ENCODE measurements at places on chromosomes 5 and 9.

DNA sequence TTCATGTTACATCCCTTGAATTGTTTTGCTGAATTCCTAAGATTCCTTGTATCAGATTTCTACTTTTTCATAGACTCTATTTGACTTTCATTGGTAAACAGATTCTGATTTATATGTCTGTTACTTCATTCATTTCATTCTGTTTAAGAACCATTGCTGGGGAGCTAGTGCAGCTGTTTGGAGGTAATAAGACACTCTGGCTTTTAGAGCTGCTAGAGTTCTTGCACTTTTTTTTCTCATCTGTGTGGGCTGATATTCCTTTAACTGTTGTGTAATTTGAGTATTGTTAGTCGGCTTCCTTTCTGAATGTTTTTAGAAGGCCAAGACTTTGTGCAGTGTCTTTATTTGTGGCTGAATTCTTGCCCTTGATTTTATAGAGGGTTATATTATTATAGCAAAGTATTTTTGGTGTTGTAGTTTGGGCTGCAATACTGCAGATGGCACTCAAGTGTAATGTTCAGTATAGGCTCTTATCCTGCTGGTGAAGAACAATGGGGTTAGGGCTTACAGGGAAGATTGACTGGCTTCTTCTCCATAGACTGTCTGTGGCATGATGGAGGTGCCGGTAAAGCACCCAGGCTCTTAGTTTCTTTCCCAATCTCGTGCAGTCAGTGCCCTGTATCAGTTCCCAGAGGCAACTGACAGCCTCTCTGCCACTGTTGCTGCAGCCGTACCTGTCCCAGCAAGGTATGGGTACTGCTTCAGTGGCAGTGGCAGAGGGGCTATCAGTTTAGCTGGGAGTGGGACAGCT is 162.2 kb downstream of the OXCT1 start:
- DNase-seq: no peak

DNA sequence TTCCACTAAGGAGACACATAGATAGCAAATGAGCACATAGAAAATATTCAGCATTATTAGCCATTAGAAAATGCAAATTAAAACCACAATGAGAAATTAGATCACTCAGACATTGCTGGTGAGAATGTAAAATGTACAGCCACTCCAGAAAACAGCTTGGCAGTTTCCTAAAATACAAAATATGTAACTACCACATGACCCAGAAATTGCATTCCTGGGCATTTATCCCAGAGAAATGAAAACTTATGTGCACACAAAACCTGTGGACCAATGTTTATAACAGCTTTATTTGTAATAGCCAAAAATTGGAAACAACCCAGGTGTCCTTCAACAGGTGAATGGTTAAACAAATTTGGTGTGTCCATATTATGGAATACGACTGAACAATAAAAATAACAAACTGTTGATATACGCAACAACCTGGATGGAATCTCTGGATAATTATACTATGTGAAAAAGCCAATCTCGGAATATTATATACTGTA is 34.8 kb upstream of the SHC3 start:
- DNase-seq: no peak

DNA sequence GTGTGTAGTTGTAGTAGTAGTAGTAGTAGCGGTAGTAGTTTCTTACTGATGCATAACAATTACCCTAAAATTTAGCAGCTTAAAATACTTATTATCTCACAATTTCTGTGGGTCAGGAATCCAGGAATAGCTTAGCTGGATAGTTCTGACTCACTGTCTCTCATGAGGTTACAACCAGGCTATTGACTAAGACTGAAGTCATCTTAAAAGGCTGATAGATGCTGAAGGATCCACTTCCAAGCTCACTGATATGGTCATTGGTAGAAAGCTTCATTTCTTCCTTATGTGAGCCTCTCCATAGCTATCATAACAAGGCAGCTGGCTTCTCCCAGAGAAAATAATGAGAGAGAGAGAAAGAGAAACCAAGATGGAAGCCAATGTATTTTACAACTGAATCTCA is 147.5 kb upstream of the FBXL17 start:
- DNase-seq: no peak

GRCh38 chr5:96785326-96786109 is 22.2 kb downstream of the ERAP1 start:
- peak; percentile 52 for DNase-seq

DNA sequence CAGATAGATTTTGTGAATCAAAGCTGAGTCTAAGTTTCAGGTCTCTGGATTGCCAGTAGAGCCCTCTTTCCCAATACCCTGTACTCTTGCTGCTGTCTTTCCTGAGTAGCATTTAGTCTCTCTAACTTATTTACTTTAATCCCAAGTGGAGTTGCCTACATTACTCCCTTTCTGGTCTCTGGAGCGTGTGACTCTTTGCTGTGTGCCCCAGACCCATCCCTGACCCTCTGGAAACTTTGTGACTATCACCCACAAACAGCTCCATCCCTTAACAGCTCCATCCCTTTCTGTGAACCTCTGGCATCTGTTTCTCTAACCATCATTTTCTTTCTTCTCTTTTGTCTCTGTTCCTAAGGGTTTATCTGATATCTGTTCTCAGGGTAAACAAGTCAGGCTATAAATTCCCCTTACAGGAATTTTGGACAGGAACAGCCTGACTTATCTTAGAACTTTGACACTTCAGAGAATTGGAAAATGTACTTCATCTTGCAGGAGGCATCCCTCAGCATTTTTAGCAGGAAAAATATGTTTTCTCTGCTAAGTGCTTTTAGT is 1167.1 kb upstream of the SEMA6A start:
- no peak for DNase-seq

DNA sequence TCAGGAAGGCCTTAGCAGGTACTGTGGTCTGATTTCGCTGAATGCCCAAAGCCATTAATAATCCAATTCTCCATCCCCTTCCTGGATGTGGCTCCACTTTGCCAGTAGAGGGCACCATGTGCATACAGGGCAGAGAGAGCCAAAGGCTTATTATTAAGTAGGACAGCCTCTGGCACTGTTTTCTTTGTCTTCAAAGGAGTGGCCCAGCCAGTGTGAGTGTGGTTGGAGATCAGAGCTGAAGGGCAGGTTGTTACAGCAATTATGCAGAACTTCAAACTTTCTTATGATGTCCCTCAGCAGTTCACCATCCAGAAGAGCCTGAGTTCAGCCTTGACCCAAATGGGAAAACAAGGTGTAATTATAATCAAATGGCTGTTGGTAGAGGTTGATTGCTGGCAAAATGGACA is 38.6 kb upstream of the CEMIP2 start:
- peak; percentile 66 for DNase-seq

GRCh38 chr5:109173036-109173794 is 236.6 kb downstream of the PJA2 start:
- no peak for DNase-seq

- no peak for DNase-seq
Measured at GRCh38 chr5:108687595-108688200, 60.0 kb upstream of the FER start.

GRCh38 chr9:99114049-99114440 is 9.1 kb downstream of the TGFBR1 start:
- DNase-seq: no peak

DNA sequence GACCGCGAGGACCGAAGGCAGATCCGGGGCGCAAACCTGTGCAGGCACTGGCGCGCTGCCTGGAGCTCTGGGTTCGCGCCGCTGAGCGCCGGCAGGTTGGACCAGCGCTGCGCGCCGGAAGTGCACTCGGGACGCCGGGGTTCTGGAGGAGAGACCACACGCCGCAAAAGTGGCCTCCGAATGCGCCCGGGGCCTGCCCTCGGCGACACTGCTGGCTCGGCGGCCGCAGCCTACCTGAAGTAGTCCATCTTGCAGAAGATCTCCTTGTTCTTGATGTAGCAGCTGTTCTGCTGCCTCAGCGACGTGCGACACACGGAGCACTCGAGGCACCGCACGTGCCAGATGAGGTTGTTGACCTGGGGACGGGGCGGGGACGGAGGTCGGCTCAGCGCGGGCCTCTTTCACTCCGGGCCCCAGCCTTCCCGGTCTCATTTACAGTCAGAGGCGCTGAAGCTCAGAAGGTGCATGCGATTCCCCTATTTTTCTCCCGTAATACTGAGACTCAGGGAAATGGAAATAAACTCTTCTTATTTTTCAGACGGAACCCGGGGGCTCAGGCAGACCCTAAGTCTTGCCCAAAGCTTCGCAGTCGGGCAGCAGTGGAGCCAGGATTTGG is 2.5 kb downstream of the LHX6 start:
- DNase-seq: no peak

GRCh38 chr5:51377151-51378060 is 5.8 kb upstream of the ISL1 start:
- no peak for DNase-seq

- no peak for DNase-seq
Measured at GRCh38 chr5:3186736-3187405, 408.8 kb upstream of the IRX1 start.

DNA sequence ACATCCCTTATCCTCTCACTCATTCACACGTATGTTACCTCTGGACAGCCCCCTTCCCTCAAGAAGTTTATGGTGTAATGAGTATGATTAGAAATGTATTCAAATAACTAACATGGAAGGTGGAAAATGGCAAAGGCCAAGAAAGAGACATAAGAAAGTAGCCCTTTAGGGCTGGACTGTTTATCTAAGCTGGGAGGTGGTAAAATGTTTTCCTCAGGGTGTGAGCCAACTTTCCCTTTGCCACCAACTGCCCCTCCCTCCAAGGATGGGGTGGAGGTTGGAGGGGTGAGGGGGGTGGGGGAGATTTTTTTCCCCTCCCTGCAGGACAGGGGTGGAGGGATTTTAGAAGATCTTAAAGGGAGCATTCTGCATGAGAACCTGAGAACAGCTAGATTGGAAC is 8.2 kb downstream of the SLC45A2 start:
- DNase-seq: no peak

GRCh38 chr5:60473654-60474053 is 226.3 kb downstream of the DEPDC1B start:
- no peak for DNase-seq

DNA sequence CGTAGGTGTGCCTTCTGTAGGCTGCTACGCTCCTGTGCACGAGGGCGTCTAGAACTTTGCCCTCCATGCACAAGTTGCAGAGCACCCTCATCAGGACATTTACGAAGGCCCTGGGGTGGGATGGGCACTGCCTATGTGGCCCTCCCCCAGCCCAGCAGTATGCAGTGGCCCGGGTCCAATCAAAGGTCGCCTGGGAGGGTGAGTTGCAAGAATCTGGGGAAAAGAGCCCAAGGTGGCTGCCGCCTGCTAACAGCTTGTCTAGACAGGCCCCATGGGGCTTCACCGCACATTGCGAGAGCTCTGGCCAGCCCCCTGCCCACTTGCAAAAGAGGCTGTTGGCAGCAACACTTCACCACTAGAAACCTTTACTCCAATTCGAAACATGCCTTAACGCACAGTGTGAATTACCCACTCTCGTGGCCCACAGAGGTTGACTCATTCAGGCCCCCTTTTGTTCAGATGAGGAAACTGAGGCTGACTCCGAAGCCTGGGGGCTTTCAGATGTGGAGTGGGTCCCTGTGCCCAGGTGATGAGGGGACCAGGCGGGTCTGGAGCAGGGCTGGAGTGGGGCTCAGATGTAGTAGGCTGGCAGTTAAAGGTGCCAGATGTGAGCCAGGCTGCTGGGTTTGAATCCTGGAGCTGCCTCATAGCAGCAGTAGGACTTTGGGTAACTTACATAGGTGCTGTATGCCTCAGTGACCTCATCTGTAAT is 31.8 kb upstream of the IL17B start:
- no peak for DNase-seq

DNA sequence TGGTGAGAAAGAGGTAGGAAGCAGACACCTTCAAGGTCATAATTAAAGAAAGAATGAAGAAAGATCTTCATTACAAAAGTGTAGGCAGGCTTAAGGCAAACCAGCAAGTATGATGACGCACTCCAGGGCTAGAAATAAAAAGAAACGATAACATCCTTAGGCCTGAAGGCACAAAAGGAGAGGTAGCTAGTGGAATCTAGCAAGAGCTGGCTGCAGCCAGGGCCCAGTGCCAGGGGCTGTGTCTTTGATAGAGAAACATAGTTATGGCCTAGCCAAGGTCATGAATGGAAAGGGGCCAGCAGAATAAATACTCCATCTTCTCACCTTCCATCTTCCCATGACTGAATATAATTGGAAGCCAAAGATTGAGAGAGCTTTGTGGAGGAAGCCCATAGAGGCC is 6.8 kb upstream of the SH3TC2 start:
- DNase-seq: no peak

DNA sequence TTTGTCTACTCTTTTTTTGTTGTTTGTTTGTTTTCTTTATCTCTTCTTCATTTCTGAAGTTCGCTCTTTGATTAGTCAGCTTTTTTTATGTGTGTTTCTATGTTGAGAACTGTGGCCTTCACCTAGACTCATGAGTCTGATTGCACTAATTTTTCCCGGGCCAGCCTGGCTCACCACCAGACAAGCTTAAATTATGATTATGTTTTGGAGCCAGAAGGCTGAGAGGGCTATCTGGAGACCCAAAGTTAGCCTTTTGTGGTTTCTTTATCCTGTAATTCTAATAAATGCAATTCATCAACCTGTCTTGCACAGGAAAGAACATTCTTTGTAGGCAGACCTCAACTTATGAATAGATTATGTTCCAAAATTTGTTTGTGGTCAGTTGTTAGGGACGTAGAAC is 20.8 kb upstream of the ACTBL2 start:
- no peak for DNase-seq

DNA sequence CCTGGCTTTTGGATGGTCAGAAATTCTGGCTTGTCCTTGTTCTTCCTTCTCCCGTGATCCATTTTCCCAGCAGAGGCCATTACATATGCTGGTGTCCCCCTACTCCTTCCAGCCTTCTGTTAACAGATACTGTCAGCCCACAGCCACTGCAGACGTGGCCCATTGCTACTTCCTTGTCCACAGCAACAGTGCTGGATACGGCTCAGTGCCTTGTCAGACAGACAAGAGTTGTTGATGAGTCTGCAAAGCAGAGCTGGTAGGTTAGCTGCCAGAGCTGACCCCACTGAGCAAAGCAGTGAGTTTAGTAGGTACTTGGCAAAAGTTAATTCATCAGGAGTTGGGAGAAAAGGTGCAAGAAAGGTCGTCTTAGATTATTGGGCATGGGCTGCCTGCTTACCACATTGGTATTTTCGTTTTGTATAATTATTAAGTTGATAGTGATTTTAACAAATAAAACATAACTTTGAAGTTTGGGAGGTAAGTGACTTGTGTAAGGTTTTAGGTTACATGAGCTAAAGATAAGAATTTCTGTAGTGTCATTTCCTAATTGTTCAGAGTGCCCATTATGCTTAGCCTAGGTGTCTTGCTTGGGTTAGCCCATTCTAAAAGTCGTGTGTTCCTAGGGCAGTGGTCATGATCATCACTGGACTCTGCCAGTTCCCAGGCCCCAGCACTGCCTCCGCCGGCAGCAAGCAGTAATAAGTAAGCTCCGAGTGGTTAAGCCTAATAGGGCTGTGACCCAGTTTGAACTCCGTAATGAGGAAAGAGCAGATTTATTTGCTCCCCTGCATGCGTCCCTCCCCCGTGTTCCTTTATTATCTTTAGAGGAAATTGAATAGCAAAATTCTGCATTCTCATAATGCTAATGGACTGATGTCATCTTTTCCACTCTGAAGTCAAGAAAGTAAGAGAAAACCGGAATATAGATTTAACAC is 292.0 kb downstream of the FANCC start:
- DNase-seq: no peak

All from NCI-H1436 (cell line).